CD4-positive, alpha-beta T cell treated with Interferon alpha-2 for 1 hour (primary cell): ENCODE measurements at places on chromosomes 6 and 20.

DNA sequence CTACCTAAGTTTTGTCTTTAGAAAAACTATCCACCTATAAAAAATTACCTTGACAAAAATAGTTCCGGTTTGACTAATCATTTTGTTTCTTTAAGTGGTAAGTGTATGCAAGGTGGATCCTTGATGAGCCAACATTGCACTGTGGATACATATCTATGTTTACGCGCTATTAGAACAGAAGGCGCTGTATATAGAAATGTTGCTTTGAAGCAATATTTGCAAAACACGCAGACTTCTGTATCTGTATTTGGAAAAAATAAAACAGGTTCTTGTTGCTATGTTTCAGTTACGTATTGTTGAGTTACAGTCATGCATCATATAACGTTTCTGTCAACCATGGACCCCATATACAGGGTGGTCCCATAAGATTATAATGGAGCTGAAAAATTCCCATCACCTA is 4.2 kb downstream of the SCAND1 start:
- DNase-seq: no peak

- DNase-seq: no peak
Observed at GRCh38 chr20:52965380-52965779, 6.8 kb upstream of the TSHZ2 start.

- no peak for DNase-seq
Observed at GRCh38 chr20:44948513-44948912, 11.7 kb downstream of the TOMM34 start.

DNA sequence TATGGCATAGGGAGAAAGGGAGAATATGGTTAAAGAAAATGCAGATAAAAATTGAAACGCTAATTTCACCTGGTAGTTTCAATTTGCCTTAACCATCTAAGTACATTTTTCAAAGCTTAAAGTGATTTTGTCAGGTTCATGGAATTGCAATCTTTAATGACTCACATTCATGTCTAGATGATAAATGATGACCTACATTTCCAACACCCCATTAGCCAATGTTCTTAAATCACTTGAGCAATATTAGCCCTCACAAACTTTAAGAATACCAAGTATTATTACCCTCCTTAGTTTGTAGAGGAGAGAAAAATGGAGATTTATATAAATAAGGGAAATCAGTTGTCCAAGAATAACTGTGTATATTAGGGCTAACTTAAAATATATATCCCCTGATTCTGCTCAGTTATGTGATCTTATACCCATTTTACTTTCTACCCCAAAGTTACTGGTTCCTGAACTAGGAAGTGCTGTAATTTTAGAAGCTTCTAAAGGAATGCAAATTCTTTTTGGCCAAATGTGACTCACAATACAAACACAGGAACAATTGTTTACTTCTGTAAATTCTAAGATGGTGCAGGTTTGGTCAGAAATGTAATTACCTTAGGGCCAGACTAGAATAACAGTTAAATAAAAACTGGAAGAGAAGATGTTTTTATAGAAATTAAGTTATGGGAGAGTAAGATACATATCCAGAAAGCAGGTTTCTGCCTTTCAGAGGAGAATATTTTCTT is 34.5 kb downstream of the TPBG start:
- DNase-seq: no peak

- DNase-seq: no peak
Observed at GRCh38 chr6:144753023-144753705, 468.0 kb downstream of the UTRN start.

- no peak for DNase-seq
Observed at GRCh38 chr6:118284736-118285360, 263.2 kb upstream of the PLN start.

- DNase-seq: no peak
Observed at GRCh38 chr6:30882759-30883684, 1.3 kb upstream of the DDR1 start.

GRCh38 chr6:158381214-158381613 is 68.9 kb downstream of the TULP4 start:
- no peak for DNase-seq

GRCh38 chr6:169810066-169810989 is 58.9 kb downstream of the ERMARD start:
- no peak for DNase-seq

GRCh38 chr6:160088069-160088783 is 33.4 kb upstream of the SLC22A1 start:
- DNase-seq: peak; percentile 12

DNA sequence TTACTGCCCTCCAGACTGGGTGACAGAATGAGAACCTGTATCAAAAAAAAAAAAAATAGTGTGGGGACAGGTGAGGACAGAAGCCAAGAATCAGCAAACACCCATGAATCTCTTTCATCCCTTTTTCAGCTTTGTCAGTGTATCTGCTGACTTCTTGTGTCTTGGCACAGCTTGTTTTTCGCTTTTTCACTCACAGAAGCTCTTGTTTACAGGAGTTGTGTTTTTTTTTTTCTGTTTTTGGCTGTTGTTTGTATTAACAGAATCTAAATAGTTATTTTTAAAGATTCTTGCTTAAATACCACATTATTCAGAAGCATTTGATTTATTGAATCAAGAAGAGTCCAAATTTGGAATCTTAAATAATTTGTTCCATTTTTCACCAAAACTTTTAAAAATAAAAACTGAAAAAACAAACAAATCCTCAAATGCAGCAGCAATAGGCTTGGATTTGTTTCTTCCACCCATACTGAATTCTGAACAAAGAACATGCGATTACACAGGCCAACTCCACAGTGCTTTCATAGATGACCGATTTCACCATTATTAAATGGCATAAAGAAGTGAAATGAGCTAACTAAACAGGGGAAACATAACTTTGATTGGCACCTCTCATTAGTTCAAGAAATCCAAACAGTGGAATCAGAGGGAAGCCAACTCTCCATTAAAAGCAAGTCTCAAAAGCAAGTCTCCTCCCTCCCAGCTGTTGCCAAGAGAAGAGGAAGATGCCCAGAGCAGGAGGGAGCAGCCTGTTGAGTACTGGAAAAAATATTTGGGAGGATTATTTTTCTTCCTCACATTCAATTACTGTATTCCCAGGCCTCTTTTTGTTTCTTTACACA is 27.2 kb upstream of the GPR63 start:
- DNase-seq: no peak

GRCh38 chr6:169648617-169649016 is 53.2 kb downstream of the WDR27 start:
- DNase-seq: no peak

GRCh38 chr6:3094815-3095214 is 23.7 kb upstream of the BPHL start:
- DNase-seq: no peak

DNA sequence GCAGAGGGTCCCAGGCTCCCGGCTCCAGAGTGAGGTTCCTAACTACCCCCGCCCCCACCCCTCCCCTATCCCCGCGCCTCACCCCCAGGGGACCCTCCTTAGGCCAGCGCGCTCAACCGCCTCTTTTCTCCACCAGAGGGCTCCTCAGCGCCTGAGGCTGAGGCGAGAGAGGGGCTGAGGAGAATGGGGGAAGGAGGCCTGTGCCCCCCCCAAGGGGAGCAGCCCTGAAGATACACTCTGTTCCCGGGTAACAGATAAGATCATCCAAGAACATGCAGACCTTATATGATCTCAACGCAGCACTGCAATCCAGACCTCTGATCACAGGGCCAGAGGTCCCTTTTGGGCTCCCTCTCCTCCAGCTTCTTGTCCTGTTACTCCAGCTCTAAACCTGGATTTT is 43.3 kb upstream of the MRPS10 start:
- DNase-seq: peak; percentile 15

DNA sequence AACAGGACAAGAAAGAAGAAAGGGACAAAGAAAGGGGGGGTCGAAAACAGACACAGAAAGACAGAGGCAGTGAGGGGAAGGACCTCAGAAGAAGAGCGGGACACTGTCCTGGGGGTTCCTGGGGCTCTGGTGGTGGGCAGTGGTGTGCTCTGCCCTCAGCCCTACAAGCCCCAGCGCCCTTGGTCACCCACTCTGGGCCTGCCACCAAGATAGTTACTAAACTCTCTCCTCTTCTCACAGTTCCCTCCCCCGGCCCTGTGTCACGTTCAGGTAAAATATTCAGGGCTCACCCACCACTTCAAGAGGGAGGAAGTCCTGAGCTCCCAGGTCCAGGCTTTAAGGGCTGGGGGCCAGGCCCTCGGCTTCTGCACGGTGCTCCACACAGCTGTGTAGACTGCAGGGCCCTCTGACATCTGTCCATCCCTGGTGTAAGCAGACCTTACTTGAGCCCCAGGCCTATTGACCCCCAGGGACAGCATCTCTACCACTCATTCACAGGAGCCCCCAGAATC is 87.4 kb downstream of the MRPL14 start:
- no peak for DNase-seq

DNA sequence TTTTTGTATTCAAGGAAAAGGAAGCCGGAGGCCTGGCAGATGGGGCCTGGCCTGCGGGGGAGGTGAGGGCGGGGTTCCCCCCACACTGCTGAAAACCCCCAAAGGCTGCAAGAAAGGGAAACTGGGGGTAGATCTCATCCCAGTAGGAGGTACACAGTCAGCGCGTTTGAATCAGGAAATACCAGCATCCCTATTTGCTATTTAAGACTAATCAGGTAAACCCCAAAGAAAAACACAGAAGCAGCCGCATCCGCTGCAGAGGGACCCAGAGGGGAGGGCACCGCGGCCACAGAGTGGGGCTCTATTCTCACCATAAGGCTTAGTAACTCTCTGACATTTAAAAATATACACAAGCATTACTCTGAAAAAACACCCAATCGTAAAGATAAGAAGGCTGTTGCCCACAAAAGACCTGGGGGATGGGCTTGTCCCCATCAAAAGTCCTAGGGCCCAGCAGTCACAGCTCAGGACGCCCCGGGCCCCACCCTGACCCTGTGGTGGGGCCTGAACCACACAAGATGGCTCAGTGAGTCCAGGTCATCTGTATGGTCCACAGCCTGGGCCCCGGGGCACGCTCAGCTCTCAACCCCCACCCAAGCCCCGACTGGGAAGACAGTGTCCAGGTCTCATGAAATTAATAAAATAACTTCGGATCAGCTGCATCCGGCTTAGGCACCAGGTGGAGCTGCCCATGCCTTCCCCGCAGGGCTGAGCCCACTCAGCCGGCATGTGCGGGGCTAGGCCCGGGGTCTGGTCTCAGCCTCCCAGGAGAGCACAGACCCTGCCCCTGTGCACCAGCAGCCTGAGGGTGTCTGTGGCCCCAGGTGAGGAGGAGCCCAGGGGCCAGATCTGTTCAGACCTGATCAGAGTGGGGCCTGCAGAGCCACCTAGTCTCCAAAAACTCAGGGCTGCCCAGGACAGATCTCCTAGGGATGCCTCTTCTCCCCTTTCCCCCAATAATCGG is 31.0 kb downstream of the KCNQ2 start:
- no peak for DNase-seq

- no peak for DNase-seq
Observed at GRCh38 chr6:47016909-47017308, 25.2 kb downstream of the ADGRF1 start.

GRCh38 chr20:8524101-8525016 is 392.3 kb downstream of the PLCB1 start:
- DNase-seq: no peak

- DNase-seq: no peak
Observed at GRCh38 chr6:4922488-4923037, 81.3 kb downstream of the RPP40 start.

DNA sequence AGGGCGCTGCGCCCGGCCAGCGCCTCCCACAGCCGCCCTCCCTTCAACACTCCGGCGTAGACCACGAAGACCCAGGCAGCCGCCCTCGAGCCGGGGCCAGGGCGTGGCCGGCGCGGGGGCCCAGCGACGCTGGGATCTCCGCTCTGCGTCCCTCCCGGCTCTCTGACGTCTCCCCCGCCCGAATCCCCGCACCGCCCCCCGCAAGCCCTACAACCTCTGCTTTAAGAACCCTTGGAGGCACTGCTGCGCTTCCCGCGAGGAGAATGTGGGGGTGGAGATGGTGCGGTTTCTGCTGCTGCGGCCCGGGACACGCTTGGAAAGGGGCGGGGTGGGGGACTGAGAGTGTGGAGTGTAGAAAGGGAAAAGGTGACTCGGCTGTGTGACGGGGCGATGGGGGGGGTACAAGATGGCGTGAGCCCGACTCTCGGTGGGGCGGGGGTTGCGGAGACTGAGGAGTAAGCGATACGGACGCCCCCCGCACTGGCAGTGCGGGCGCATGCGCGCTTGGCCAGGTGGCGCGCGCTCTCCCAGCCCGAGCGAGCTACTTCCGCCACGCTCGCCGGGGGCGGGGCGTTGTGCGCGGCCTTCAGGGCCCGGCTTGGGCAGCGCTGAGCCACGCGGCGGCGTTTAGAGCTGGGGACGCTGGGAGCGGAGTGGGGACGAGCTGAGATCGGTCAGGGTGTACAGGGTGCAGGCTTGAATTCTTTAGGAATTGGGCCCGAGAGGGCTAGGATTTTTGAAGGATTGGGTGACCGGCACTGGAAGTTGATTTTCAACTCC is at the start of gene SUPT3H:
Gene SUPT3H (minus strand): TSS at position 381 of the 780 bp plus-strand sequence.
- peak; percentile 92 for DNase-seq

GRCh38 chr20:50580016-50580747 is 70.0 kb downstream of the PTPN1 start:
- peak; percentile 43 for DNase-seq

- no peak for DNase-seq
Observed at GRCh38 chr20:8367689-8368088, 235.6 kb downstream of the PLCB1 start.

DNA sequence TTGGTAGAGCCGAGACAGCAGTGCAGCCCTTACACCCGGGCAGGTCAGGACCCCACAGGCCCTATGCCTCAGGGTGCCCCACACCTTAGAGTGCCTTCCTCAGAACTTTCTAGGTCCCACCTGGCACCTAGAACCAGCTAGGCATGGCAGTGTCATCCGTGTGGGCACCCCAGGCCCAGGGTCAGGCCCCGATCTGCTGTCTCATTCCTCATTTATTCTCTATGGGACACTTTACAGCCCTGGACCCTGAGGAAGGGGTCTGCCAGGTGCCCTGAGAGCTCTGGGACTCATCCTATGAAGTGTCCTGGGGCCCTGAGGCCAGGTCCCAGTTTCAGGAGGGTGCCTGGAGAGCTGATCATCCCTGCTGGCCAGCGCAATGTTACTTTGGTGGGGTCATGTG is 8.1 kb upstream of the BPI start:
- no peak for DNase-seq

- no peak for DNase-seq
Observed at GRCh38 chr6:49423817-49424216, 39.2 kb downstream of the MMUT start.

GRCh38 chr6:18053078-18053477 is 65.6 kb upstream of the KIF13A start:
- no peak for DNase-seq

DNA sequence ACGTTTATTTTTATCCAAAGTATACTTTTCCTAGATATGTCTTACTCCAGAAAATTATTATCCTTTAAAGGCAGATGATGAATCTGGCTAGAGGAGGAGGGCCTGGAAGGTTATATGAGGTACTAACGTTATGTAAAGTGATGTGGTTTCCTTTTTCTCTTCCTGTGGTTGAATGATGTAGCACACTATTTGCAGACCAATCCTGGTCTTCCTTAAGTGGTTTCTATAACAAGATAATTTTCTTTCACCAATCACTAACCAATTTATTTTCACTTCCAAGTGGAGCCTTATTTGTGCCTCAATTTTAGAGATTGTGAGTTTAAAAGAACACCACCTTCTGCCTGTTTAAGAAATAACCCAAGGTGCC is 154.6 kb upstream of the SOX4 start:
- no peak for DNase-seq
